Endothelial cell of umbilical vein (primary cell): ENCODE measurements at places on chromosomes 4 and X. TPM values are rescaled to one million over a fixed set of nuclear protein-coding genes. Genes with fewer than 3 reads are reported as not detected.

MAGEB1 gene
- not detected in 2 replicates for total RNA-seq

FAAH2 gene
- total RNA-seq, result 0.15 and 0.28 TPM in 2 replicates

F8A2 gene
- not detected in 2 replicates for total RNA-seq

CDS1 gene
- total RNA-seq, result 0.07 TPM in 1 of 2 replicates, not detected in the other

NAA10 gene
- total RNA-seq, result 143 and 144 TPM in 2 replicates

TCP11X2 gene
- total RNA-seq, result not detected in 2 replicates

PGM2 gene
- 45.8 and 53.9 TPM in 2 replicates for total RNA-seq

CXCR3 gene
- not detected in 2 replicates for total RNA-seq

SUPT20HL1 gene
- not detected in 2 replicates for total RNA-seq

GPRIN3 gene
- total RNA-seq, result 2.2 and 2.4 TPM in 2 replicates

CCNA2 gene
- 63.1 and 65.4 TPM in 2 replicates for total RNA-seq

RBM46 gene
- total RNA-seq, result not detected in 2 replicates

CD99 gene
- 641 and 654 TPM in 2 replicates for total RNA-seq

GRIA2 gene
- total RNA-seq, result not detected in 2 replicates

CNGA1 gene
- not detected in 2 replicates for total RNA-seq

GPC3 gene
- not detected in 2 replicates for total RNA-seq

MAB21L2 gene
- not detected in 2 replicates for total RNA-seq

ZXDA gene
- 5.0 and 5.4 TPM in 2 replicates for total RNA-seq

CFAP47 gene
- total RNA-seq, result not detected in 2 replicates

NAP1L3 gene
- 0.22 and 0.25 TPM in 2 replicates for total RNA-seq

CCDC110 gene
- total RNA-seq, result 0.28 and 0.71 TPM in 2 replicates

NKX6-1 gene
- not detected in 2 replicates for total RNA-seq

ARHGEF38 gene
- total RNA-seq, result not detected in 2 replicates

SNX12 gene
- 85.5 and 90.6 TPM in 2 replicates for total RNA-seq

CITED1 gene
- 0.83 TPM in 1 of 2 replicates, not detected in the other for total RNA-seq

FUNDC2 gene
- total RNA-seq, result 53.3 TPM in 2 replicates

C4orf50 gene
- total RNA-seq, result not detected in 2 replicates

HPGD gene
- not detected in 2 replicates for total RNA-seq

AADAT gene
- total RNA-seq, result 2.5 and 3.1 TPM in 2 replicates

PCDH7 gene
- total RNA-seq, result 16.6 and 21.0 TPM in 2 replicates

DCLK2 gene
- total RNA-seq, result 4.6 and 4.7 TPM in 2 replicates

EREG gene
- not detected in 2 replicates for total RNA-seq

TLR3 gene
- 2.5 and 5.2 TPM in 2 replicates for total RNA-seq

ZNF595 gene
- total RNA-seq, result 9.7 and 11.1 TPM in 2 replicates

LONRF3 gene
- 7.9 and 13.3 TPM in 2 replicates for total RNA-seq

RWDD4 gene
- 16.6 and 16.8 TPM in 2 replicates for total RNA-seq

CD38 gene
- total RNA-seq, result 0.31 TPM in 1 of 2 replicates, not detected in the other

GJB1 gene
- total RNA-seq, result not detected in 2 replicates

MAOB gene
- total RNA-seq, result not detected in 2 replicates

XG gene
- 0.44 TPM in 1 of 2 replicates, not detected in the other for total RNA-seq

FRMPD3 gene
- not detected in 2 replicates for total RNA-seq

DDX3X gene
- total RNA-seq, result 300 and 304 TPM in 2 replicates

KLHL4 gene
- total RNA-seq, result 19.3 and 20.9 TPM in 2 replicates

AWAT2 gene
- 0.20 and 0.21 TPM in 2 replicates for total RNA-seq

TMEM271 gene
- not detected in 2 replicates for total RNA-seq

C4orf36 gene
- 0.66 TPM in 1 of 2 replicates, not detected in the other for total RNA-seq
